ENCODE measurements at places on chromosomes 3 and 15.
A peak's percentile ranks its signal among the peaks of the same experiment; 100 is the strongest.

DNA sequence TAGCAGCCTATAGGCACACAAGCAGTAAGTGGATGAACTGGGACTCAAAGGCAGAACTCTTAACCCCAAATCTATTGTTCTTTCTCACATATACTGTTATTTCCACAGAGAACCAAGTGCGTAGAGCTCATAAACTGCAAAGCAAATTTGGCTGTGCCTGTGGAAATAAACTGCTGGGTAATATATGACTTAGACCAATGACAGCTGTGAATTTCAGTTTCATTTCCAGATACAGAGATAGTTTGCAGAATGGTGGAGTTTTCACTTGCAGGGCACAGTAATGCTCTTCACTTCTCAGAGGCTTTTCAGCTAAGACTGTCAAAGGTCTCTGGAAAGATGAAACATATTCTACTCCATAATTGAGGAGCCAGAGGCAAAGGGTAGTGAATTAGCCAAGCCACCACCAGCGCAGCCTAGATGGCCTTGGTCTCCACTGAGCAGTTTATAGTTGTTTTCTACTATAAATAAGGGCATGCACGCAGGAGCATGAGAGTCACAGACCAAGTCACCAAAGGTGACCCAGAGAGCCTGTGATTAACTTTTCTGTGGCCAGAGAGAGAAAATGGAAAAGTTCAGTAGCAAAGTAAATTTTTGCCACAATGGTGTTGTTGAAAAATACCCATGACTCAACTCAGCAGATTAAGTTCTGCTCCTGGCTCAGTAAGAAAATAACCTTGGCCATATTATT is 180.7 kb upstream of the GRM7 start:
- no peak overlapping the region for H3K27ac ChIP-seq
- H3K4me3 ChIP-seq = no peak overlapping the region
- DNase-seq = no peak
- no peaks in the 10 kb centered on the region for H3K36me3 ChIP-seq
- no peaks in the 10 kb centered on the region for H3K4me1 ChIP-seq

DNA sequence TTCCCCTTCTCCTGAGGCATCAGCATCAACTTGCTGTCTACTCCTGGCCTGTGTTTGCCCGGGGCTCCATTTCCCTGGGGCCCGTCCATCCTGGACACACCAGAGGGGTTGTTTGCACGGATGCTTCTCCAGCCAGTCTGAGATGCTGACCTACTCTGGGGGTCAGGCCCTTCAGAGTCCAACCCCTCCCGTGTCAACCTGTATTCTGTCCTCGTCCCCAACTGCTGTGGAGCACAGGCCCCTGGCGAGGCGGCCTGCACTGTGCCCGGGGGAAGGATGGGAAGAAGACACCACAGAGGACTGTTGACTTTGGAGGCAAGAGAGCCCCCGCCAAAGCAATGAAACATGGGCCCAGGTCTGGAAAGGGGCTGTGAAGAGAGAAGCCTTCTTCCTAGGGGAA is 25.8 kb downstream of the ALS2CL start:
- no peaks in the 10 kb centered on the region for H3K36me3 ChIP-seq
- no peak overlapping the region for H3K4me3 ChIP-seq
- peaks cover 4% of the 10 kb centered on the region for H3K27me3 ChIP-seq
- H3K27ac ChIP-seq = no peak overlapping the region
- H3K4me1 ChIP-seq = peaks cover 66% of the 10 kb centered on the region

DNA sequence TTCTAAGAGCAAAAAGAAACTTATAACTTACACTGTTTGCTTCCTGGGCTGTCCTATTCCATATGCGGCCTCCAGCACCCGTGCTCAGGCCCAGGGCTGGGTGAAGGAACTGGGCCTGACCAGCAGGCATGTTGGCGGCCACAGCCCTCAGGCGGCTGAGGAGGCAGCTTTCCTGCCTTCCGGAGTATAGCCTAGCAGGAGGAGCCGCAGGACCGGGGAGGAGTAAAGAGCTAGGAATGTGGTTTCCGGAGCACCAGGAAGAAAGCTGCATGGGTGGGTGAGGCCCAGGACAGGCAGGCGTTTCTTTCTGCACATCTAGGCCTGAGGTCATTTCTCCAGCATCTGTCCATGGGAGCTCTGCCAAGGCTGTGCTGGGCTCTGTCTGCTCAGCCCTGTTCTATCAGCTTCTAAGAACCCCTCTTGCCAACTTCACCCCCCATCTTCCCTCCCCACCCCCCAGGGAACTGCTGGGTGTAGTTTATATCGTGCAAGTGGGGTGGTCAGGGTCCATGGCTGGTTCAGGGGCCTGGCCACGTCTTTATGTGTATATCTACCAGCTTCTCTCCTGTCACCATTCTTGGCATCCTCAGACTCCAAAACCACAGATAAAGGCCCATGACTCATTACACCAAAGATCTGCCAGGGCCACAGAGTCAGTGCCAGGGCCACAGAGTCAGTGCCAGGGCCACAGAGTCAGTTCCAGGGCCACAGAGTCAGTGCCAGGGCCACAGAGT is 7.8 kb upstream of the KIF7 start:
- H3K4me3 ChIP-seq = no peak overlapping the region
- DNase-seq = no peak

GRCh38 chr3:42526616-42527367 is 24.3 kb downstream of the VIPR1 start:
- no peak overlapping the region for H3K4me3 ChIP-seq
- H3K27ac ChIP-seq = no peak overlapping the region
- no peak for DNase-seq
- peaks cover 19% of the 10 kb centered on the region for H3K4me1 ChIP-seq

DNA sequence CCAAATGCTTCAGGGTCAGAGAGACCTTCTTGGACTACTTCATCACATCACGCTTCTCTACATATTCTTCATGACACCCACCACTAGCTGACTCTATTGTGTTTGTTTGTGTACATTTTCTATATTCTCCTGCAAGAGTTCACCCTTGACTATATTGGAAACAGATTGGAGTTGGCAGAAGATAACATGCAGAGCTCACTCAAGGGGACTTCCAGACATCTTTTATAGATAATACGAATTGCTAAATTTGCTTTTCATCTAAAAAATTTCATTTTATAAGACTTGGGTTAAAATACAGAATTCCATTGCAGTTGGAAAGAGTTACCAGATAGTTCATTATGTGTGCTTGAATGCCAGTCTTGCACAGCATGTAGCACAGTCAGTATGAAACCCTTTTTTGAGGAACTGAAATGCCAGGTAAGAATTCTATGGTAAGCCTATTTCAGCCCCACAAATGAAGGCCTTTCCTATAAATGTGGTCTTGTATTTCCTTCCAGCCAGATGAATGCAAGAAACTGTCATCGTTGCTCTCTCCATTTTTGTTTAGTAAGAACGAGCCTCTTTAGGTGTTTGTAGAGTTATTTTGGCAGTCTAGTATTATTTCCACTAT is 177.6 kb downstream of the GHSR start:
- H3K27me3 ChIP-seq = no peaks in the 10 kb centered on the region
- no peak for DNase-seq
- H3K36me3 ChIP-seq = peaks cover 73% of the 10 kb centered on the region
- H3K27ac ChIP-seq = peak overlapping the region; percentile 64
- H3K4me1 ChIP-seq = peaks cover 21% of the 10 kb centered on the region
- H3K4me3 ChIP-seq = no peak overlapping the region

GRCh38 chr3:122618614-122619013 is 41.2 kb downstream of the PARP15 start:
- no peak overlapping the region for H3K4me3 ChIP-seq
- no peaks in the 10 kb centered on the region for H3K36me3 ChIP-seq
- no peak overlapping the region for H3K27ac ChIP-seq
- no peaks in the 10 kb centered on the region for H3K4me1 ChIP-seq

GRCh38 chr3:62601238-62602070 is 228.1 kb upstream of the FEZF2 start:
- H3K4me3 ChIP-seq = no peak overlapping the region
- H3K4me1 ChIP-seq = peaks cover 84% of the 10 kb centered on the region
- peak overlapping the region; percentile 63 for H3K27ac ChIP-seq
- no peak for DNase-seq

DNA sequence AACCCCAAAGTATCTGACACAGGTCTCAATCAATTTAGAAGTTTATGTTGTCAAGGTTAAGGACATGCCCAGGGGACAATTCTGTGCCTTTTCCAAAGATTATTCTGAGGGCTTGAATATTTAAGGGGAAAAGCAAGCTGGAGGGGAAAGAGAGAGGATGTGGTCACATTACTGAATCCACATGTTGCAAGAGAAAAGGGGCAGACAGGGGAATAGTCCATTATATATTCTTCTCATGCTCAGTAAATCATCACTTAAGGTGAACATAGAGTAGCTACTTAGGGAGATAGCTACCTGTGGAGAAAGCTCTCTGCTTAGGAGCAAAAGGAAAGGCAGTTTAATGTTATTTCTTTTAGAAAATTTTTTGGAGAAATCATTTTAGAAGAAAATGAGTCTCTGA is 751.6 kb downstream of the SI start:
- H3K36me3 ChIP-seq = no peaks in the 10 kb centered on the region
- H3K27me3 ChIP-seq = no peaks in the 10 kb centered on the region
- no peak for DNase-seq
- H3K27ac ChIP-seq = no peak overlapping the region
- H3K4me1 ChIP-seq = no peaks in the 10 kb centered on the region
- no peak overlapping the region for H3K4me3 ChIP-seq

- no peak for DNase-seq
- no peaks in the 10 kb centered on the region for H3K27me3 ChIP-seq
- peaks cover 44% of the 10 kb centered on the region for H3K4me1 ChIP-seq
- peaks cover 27% of the 10 kb centered on the region for H3K36me3 ChIP-seq
- peak overlapping the region; percentile 84 for H3K27ac ChIP-seq
- H3K4me3 ChIP-seq = no peak overlapping the region
These were observed 15.0 kb downstream of the TAGLN3 start for GRCh38 chr3:112013784-112014143.

DNA sequence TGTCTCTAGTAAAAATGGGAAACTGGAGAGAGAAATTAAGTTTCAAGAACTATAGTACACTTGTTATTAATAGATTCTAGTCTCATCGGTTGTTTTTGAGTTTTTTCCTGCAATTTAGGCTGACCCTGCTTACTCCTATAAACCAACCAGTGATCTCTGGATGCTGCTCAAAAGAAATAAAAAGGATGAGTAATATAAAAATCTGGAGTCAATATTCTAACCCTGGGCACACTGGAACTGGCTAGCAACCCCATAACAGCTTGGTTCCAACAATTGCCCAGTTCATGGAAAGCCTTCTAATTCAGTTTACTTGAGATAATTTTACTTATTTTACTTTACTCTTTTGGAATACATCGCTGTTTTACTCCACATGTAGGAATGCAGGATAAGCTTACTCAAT is 211.6 kb downstream of the GBE1 start:
- no peaks in the 10 kb centered on the region for H3K27me3 ChIP-seq
- H3K36me3 ChIP-seq = peaks cover 16% of the 10 kb centered on the region
- no peak overlapping the region for H3K27ac ChIP-seq
- DNase-seq = no peak
- no peaks in the 10 kb centered on the region for H3K4me1 ChIP-seq

DNA sequence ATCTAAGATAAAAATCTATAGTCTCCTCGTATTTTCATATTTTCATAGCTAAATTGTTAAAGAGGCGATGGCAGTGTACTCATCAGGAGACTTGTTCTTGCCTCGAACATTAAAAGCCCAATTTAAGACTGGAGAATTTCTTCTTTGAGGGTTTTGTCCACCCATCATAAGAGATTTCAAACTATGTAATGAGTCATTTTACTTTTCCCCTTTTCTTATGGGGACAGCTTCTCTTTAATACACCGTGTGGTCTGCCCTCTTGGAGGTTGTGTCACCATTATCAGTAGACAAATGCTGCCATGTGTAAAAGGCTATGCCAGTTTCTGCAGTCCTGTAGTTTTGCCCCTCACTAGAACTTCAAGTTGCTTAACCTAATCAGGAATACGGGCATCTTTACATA is 16.9 kb downstream of the TGFBR2 start:
- peaks cover under 1% of the 10 kb centered on the region for H3K4me1 ChIP-seq
- H3K27ac ChIP-seq = no peak overlapping the region
- H3K27me3 ChIP-seq = peaks cover 4% of the 10 kb centered on the region

DNA sequence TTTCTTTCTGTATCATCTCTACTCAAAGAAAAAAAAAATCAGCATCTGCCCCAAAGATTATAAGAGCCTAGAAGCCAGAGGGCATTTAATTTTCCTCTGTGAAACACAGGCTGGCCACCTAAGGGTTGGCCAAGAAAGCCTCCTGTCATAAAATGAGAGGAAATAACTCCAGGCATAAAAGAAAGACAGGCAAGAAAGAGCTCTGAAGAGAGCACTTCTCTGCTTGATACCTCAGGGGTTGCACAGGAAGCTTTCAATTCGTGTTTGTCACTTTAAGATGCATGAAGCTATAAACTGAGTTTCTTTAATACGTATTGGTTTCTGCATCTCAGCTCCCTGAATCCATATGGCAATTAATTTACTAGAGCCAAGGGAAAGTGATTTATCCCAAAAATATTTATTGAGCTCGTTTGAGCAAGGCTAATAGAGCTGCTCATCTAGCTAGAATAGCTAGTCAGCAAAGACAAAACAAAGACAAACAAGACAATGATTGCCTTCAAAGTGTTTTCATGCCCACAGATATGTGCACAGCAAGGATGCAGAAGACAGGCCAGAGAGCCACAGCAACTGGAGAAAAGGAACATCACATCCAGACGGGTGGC is 35.5 kb downstream of the ATP8B4 start:
- no peak overlapping the region for H3K27ac ChIP-seq
- H3K36me3 ChIP-seq = no peaks in the 10 kb centered on the region
- H3K27me3 ChIP-seq = peaks cover 2% of the 10 kb centered on the region
- H3K4me3 ChIP-seq = no peak overlapping the region
